H54 (cell line): ENCODE measurements at places on chromosomes 13 and 19.

DNA sequence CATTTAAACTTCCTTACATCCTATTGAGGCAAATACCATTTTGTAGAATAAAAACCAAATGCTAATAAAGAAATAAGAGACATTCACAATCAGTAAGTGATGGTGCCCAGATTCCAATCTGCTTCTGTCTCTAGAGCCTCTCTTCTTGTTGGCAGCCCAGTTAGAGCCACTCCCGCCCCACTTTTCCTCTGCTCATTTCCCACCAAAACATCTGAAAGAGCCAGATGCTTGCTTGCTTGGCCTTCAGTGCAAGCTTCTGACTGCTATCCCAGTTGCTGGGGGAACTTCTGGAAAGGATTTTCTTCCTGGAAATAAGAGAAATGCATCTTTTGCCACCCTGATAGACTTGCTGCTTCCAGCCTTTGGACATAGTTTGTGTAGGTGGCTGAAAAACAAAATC, 12.9 kb downstream of the FRY start:
- DNase-seq: no peak

DNA sequence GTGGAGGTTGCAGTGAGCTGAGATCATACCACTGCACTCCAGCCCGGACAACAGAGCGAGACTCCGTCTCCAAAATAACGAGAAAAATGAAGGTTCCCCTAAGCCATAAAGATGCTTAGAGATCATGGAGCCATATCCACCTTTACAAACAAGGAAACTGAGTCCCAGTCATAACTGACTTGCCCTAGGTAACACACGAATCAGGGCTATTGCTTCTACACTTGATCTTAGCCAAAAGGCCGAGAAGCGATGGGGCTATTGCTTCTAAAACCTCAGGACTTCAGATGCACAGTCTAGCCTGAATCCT, 3.2 kb downstream of the DBP start:
- no peak for DNase-seq

GRCh38 chr13:33401238-33401637, 115.7 kb upstream of the STARD13 start:
- DNase-seq: no peak

DNA sequence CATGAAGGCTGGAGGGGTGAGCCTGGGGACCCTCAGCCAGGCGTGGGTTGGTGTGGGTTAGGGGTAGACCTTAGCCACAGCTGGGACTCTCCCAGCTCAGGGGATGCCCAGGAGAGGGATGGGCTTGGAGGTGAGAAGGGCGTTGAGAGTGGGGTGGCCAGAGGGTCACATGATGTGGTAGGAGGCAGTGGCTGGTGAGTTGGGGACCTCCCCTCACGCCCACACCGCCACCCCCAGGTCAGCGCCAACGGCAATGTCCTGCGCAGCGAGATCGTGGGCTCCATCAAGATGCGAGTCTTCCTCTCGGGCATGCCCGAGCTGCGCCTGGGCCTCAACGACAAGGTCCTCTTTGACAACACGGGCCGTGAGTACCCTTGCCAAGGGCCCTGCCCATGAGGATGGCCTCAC, 28.5 kb downstream of the AP1M1 start:
- no peak for DNase-seq

- DNase-seq: no peak
Observed at GRCh38 chr13:109152941-109153340, 523.5 kb downstream of the MYO16 start.

- no peak for DNase-seq
Observed at GRCh38 chr13:43139211-43139610, 115.8 kb downstream of the DNAJC15 start.

DNA sequence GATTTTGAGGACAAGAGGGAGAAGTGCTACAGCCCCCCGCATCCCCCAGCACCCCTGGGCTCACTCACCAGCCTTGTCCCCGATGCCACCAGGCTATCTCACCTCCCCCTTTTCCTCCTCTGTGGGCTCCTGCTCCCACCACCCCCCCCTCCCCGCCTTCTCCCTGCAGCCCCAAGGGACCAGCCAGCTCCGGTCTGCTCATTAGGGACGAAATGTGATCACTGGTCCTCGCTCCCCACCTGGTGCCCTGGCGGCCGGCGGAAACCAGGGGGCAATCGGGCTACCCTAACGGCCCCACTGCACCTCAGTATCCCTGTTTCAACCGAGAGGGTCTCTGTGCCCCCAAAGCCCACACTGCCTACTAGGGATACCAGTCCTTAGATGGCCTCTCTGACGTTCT, 2.7 kb downstream of the GPR4 start:
- DNase-seq: no peak

- DNase-seq: no peak
Observed at GRCh38 chr13:38670627-38671026, 16.2 kb upstream of the FREM2 start.

DNA sequence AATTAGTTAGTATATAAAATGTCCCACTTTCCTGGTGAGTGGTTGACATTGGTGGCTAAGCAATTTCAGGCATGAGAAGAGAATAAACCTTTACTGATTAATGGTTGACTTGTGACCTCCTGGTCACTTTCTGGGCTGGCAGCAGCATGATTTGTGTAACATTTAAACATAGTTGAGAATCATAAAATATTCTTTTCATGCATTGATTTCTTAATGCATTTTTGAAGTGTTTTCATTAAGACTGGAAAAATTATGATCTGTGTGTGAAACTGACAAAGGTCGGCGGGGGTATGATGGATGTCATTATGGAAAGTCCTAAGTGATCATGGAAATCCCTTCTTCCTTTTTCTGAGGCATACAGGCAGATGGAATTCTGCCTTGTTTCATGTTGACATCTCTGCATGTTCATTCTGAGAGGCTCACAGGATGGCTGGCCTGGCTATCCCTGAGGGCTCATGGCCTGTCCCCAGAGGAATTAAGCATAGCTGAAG, 98.7 kb upstream of the RNF113B start:
- DNase-seq: no peak

- peak; percentile 59 for DNase-seq
Observed at GRCh38 chr19:4977299-4978174, 8.6 kb downstream of the KDM4B start.

DNA sequence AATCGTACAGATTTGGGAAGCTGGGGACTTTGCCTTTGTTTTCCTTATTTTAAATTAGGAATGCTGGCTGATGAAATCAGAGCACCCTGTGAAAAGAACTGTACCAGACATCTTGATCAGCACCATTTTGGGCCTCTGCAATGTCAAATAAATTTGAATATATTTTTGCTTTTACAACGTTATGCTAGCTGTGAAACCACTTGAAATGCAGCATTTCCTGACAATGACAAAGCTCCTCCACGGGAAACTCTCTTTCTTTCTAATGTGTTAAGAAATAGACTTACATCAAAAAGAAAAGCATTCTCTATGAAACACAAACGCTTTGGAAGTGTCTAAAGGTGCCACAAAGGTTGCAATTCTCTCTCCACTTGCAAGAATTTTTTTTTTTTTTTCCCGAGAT, 47.1 kb upstream of the MAP3K10 start:
- no peak for DNase-seq

GRCh38 chr13:99463646-99464397, 37.5 kb upstream of the TM9SF2 start:
- DNase-seq: no peak

DNA sequence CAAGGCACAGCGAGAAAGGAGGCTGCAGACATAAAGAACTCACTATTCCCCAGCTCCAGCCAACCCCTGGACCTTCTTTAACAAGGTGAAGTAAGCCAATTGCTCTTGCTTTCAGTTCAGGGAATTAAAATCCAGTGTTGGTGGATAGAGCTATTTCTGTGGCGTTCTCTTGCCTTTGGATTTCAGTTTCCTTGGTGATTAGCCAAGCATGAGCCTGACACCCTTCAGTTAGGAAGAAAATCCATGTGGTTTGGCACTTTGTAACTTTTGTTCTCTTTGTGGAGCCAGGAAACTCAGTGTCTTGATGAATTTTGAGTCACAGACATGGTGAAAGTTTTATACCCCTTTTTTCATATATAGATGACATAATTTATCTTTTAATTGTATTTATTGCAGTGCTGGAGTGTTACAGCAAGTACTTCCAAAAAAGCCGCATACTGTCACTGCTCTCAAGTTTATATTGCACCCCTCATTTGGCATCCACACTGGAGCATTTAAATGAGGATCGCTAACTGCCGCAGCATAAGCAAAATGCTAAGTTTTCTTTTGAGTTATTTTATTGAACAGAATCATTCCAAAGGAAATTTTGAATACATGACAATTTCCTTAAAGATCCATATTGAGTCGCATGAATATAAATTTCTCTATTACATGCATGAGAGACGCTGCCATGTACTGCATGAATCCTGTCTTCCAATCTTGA, 406.8 kb downstream of the MYO16 start:
- DNase-seq: no peak

- no peak for DNase-seq
Observed at GRCh38 chr13:20363603-20364002, 131.5 kb upstream of the GJB6 start.

DNA sequence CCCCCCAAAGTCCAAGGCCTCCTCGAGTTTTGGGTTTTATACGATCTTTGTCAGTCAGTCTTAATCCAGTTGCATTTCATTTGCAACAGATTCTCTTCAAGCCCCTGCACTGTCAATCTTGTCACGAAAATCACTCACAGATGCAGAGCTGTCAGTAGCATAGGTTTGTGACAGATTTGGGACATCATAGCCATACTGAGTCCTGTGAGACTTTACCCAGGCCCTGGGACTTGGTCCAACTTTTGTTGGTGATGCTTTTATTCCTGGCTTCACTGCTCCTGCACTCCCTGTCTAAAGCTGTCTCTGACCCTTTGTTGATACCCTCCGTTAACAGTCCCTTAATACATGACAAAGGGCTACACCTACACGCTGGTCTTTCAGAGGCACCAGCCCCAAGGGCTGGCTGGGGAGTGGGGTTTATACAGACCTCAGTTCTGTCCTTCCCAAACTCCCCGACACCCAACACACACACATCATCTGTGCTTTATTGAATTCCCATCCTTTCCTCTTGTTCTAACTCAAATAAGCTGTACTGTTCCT, 36.0 kb downstream of the PABPC3 start:
- DNase-seq: no peak

- DNase-seq: no peak
Observed at GRCh38 chr19:34499155-34499834, 17.7 kb downstream of the WTIP start.

GRCh38 chr13:48682436-48682835, 28.7 kb downstream of the CYSLTR2 start:
- DNase-seq: no peak

- DNase-seq: no peak
Observed at GRCh38 chr13:106867249-106867648, 299.3 kb upstream of the ARGLU1 start.

DNA sequence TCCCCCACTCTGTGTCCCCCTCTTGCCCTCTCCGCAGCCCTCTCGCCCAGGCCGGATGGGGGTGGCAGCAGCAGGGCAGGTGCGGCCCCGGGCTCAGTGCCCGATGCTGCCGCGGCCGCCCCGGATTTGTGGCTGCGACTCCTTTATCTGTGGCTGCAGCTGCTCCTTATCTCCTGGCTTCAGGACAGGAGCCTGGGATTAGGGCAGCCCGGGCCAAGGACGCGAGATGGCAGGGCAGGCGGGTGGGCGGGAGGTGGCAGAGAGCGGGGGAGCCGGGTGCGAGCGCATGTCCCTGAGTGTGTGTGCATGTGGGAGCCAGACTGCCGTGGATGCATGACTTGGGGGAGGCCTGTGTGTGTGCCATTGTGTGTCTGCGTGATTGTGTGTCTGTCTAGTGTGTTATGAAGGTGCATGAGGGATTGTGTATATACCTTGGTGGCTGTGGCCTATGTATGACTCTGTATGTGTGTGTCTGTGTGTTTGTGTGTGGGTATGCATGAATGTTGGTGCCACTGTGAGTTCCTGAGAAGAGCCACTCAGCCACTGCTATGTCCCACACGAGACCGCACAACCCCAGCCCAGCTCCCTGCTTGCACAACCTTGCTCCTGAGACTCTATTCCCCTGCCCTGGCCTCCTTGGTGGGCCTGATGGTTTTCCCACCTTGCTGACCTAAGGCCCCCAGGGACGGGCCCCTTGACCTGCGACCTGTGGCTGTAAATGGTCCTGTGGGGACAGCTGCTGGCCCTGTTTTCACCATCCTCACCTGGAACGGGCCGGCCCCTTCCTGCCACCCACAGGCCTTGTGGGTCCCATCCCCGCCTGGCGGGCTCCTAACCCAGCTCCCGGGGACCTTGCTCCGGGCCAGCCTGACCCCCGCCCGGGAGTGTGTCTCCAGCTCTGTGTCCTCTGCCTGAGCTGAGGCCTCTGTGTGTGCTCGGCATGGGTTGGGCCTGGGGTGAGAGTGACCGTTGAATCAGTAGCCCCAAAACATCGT, 5.3 kb upstream of the NRTN start:
- DNase-seq: no peak

- DNase-seq: no peak
Observed at GRCh38 chr19:18796239-18796638, 5.1 kb upstream of the COMP start.
